ENCODE measurements at places on chromosomes 2 and 18.

GRCh38 chr18:67179726-67180125 lies 336.8 kb downstream of the DSEL start:
- DNase-seq: no peak

DNA sequence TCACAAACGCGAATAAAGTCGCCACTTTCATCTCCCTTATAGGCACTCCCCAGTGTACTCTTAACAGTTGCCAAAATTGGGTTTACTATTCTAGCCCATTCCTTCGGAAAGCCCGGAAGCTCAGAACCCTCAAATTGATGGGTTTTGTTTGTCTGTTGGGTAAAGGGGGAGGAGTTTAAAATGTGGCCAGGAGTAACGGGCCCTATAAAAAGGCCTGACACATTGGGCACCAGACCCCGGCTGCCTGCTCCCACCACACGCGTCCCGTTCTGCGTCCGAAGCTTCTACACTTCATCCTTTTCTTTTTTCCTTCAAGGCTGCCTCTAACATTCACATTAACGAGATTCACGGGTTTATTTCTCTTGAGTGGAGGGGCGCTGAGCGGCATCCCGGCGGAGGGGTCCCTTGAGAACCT lies 837 bp downstream of the NHEJ1 start:
- no peak for DNase-seq

- DNase-seq: no peak
These were observed 105.4 kb downstream of the QPCT start for GRCh38 chr2:37449761-37450296.

DNA sequence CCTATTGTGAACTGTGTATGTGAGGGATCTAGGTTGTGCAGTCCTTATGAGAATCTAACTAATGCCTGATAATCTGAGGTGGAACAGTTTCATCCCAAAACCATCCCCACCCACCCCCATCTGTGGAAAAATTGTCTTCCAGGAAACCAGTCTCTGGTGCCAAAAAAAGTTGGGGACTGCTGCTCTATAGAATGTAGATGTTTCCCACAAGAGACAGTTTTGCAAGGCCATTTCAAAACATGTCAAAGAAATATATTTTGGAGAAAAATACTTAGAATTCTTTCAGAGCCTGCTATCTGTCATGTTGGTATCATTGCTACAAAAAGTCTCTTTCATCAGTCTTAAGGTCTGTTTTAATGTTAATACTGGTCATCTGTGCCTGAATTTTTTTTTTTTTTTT lies 4.1 kb upstream of the SLC39A10 start:
- DNase-seq: no peak

DNA sequence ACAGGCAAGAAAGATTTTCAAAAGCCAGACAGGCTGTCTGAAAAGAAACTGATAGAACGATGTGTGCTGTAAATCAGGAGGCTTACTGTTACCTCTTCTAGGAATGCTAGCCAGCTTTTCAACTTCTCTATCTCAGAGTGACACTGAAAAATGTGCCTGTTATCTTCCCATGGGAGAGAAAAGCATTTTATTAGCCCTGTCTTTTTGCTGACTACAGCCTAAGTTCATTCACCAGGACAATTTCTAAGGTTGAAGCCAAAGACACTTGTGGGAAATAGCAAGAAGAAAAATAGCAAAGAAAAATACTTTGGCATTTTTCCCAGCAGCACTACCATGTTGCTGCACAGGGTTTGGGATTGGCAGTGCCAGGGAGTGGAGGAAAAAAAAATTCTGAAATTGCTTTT lies 34.0 kb downstream of the ABCB11 start:
- no peak for DNase-seq
